ENCODE measurements at places on chromosomes 13 and 19. TPM values are rescaled to one million over a fixed set of nuclear protein-coding genes. Genes with fewer than 3 reads are reported as not detected.

DNA sequence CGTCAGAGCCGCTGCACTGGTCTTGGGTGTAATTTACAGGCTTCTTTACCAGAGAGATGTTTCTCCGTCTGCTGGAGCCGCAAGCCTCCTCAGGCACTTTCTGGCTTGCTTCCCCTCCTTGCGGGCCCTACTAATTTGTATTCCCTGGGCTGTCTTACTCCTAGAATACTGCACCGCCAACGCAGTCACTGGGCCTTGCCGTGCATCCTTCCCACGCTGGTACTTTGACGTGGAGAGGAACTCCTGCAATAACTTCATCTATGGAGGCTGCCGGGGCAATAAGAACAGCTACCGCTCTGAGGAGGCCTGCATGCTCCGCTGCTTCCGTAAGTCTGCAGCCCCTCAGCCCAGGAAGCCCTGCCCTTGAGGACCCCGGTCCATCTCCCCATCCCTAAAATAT lies 14.1 kb upstream of the C19orf33 start:
- H3K36me3 ChIP-seq: peaks cover 14% of the 10 kb centered on the region
- peaks cover 31% of the 10 kb centered on the region for H3K4me1 ChIP-seq
- H3K4me3 ChIP-seq: no peak overlapping the region
- no peaks in the 10 kb centered on the region for H3K27me3 ChIP-seq
- no peak for DNase-seq

DNA sequence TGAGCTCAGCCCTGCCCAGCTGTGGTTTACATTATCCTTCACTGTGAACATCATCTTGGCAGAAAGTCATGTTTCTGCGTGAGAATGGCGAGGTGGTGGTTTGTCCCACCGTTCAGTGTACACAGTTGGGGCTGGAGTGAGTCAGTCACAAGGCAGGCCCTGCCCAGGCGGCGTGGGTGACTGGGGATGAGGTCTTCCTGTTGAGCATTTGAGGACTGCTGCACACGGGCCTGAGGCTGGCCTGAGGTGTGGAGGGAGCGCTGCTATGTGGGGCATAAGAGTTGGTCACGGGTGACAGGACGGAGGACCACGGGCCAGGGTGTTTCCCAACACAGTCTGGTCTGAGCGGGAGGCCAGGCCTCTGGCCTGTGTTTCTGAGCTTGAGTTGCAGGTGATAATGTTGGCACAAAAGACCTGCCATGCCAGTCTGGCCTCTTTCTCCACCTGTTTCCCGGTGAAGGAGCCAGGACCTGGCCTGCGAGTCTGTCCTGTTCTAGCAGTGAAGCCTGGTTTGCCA lies 13.4 kb upstream of the C19orf33 start:
- H3K27me3 ChIP-seq: no peaks in the 10 kb centered on the region
- no peak overlapping the region for H3K4me3 ChIP-seq
- peak overlapping the region; percentile 32 for H3K27ac ChIP-seq
- DNase-seq: no peak
- peaks cover 13% of the 10 kb centered on the region for H3K36me3 ChIP-seq

- H3K4me1 ChIP-seq: peaks cover 22% of the 10 kb centered on the region
- H3K36me3 ChIP-seq: peaks cover 4% of the 10 kb centered on the region
- DNase-seq: no peak
- 0 out of 2 replicates have a peak overlapping the region, but pooled peaks have one; percentile 39 for H3K27ac ChIP-seq
- no peaks in the 10 kb centered on the region for H3K27me3 ChIP-seq
These were observed 3.1 kb downstream of the ABHD17A start for GRCh38 chr19:1882089-1882785.

- no peak for DNase-seq
- peaks cover 8% of the 10 kb centered on the region for H3K4me1 ChIP-seq
- no peaks in the 10 kb centered on the region for H3K27me3 ChIP-seq
- H3K27ac ChIP-seq: peak overlapping the region; percentile 77
These were observed 493 bp downstream of the YIPF2 start for GRCh38 chr19:10927730-10928562.

GRCh38 chr19:54684527-54684926 lies 21.7 kb downstream of the LILRB4 start:
- no peak overlapping the region for H3K4me3 ChIP-seq
- no peak overlapping the region for H3K27ac ChIP-seq
- H3K4me1 ChIP-seq: no peaks in the 10 kb centered on the region
- no peaks in the 10 kb centered on the region for H3K36me3 ChIP-seq
- no peak for DNase-seq

DNA sequence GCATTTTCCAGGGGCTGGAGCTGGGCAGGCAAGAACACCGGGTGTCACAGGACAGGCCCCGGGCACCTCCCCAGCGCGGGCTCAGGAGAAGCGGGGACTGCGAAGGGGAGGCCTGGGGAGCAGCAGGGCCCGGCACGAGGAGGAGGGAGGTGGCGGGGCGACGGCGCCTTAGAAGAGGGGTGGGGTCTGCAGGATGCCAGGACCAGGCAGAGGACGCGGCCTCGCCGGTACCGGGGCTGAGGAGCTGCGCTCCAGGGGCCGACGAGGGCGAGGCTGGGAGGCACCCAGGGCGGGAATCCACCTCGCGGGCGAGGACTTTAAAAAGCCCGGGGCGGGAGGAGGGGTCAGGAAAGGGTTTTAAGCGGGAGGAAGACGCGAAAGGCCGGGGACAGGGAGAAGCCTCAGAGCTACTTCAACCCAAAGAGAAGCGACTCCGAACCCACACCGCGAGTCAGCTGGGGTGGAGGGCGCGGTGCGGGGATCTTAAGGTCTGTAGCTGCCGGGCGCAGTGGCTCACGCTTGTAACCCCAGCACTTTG lies 665 bp downstream of the ZNF347 start:
- H3K4me1 ChIP-seq: peaks cover 5% of the 10 kb centered on the region
- no peaks in the 10 kb centered on the region for H3K27me3 ChIP-seq
- H3K4me3 ChIP-seq: peak overlapping the region; percentile 52
- no peak for DNase-seq
- H3K27ac ChIP-seq: peak overlapping the region; percentile 75

DNA sequence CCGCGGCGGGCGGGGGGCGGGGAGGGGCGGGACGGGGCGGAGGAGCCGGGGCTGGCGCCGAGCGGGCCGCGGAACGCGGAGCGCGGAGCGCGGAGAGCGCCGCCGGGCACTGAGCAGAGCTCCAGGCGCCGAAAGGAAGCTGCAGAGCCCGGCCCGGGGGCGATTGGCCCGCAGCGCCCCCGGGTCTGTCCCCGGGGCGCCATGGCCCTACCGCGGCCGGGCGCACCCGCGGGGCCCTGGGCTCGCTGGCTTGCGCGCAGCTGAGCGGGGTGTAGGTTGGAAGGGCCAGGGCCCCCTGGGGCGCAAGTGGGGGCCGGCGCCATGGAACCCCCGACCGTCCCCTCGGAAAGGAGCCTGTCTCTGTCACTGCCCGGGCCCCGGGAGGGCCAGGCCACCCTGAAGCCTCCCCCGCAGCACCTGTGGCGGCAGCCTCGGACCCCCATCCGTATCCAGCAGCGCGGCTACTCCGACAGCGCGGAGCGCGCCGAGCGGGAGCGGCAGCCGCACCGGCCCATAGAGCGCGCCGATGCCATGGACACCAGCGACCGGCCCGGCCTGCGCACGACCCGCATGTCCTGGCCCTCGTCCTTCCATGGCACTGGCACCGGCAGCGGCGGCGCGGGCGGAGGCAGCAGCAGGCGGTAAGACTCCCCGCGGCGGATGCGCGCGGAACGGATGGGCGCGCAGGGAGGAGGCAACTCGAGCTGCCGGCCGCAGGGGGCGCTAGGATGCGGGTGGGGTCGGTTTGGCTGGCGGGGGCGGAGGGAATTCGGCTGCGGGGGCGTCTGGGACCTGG lies at the start of gene PDE4A:
Gene PDE4A, plus strand, starts transcription at position 95 of the 796 bp plus-strand sequence. Its CDS starts 227 bp downstream, at position 322.
- H3K4me1 ChIP-seq: peaks cover 18% of the 10 kb centered on the region
- no peak for DNase-seq
- no peaks in the 10 kb centered on the region for H3K27me3 ChIP-seq
- peak within 1 kb of the TSS; percentile 51 for H3K4me3 ChIP-seq
- no peaks in the 10 kb centered on the region for H3K36me3 ChIP-seq
- H3K27ac ChIP-seq: peak within 1 kb of the TSS; percentile 82

- H3K4me3 ChIP-seq: no peak overlapping the region
- peak; percentile 53 for DNase-seq
- H3K27me3 ChIP-seq: no peaks in the 10 kb centered on the region
- H3K27ac ChIP-seq: no peak overlapping the region
These were observed 31.9 kb upstream of the ZNF83 start for GRCh38 chr19:52670046-52670445.

YJEFN3 gene
- total RNA-seq: 6.1 TPM

MTMR6 gene
- total RNA-seq: 9.7 TPM

ZNF616 gene
- 5.3 TPM for total RNA-seq
